ENCODE measurements at places on chromosomes 2 and 18. TPM values are rescaled to one million over a fixed set of nuclear protein-coding genes. Genes with fewer than 3 reads are reported as not detected.

Gene TMEM178A
- 0.07 TPM for polyA plus RNA-seq

Gene TRIM43
- polyA plus RNA-seq, result not detected

Gene SERPINB11
- not detected for polyA plus RNA-seq

Gene ALLC
- polyA plus RNA-seq, result not detected

Gene RASGRP3
- 0.97 TPM for polyA plus RNA-seq

Gene NEMP2
- 1.9 TPM for polyA plus RNA-seq

Gene XDH
- 40.6 TPM for polyA plus RNA-seq

Gene ARHGAP28
- 0.43 TPM for polyA plus RNA-seq

Gene IL1A
- 146 TPM for polyA plus RNA-seq

Gene ANO7
- polyA plus RNA-seq, result 0.17 TPM

Gene CHST9
- 0.03 TPM for polyA plus RNA-seq

Gene IL1F10
- 0.37 TPM for polyA plus RNA-seq

Gene IGFBP2
- polyA plus RNA-seq, result 10.2 TPM

Gene MAL
- polyA plus RNA-seq, result not detected

Gene CCDC102B
- 0.25 TPM for polyA plus RNA-seq

Gene PROM2
- 16.8 TPM for polyA plus RNA-seq

Gene ABCG5
- polyA plus RNA-seq, result not detected

Gene RESP18
- not detected for polyA plus RNA-seq

Gene TET3
- polyA plus RNA-seq, result 2.9 TPM

Gene CYS1
- polyA plus RNA-seq, result 0.14 TPM

Gene IKZF2
- 8.2 TPM for polyA plus RNA-seq

Gene NTSR2
- polyA plus RNA-seq, result not detected

Gene CPLX4
- not detected for polyA plus RNA-seq

All from keratinocyte (primary cell).